ENCODE measurements at places on chromosomes 2 and 18. TPM values are rescaled to one million over a fixed set of nuclear protein-coding genes. Genes with fewer than 3 reads are reported as not detected.

DNAJC27 gene
- total RNA-seq: 4.4 TPM

ALLC gene
- total RNA-seq: not detected

RFX8 gene
- total RNA-seq: 3.3 TPM

LRATD1 gene
- 0.30 TPM for total RNA-seq

SMAD7 gene
- total RNA-seq: 75.5 TPM

LIMS3 gene
- 3.6 TPM for total RNA-seq
